Iris pigment epithelial cell (primary cell): ENCODE measurements at places on chromosomes 5 and 9.

- no peak for DNase-seq
Observed at GRCh38 chr5:76406673-76407072, 3.6 kb downstream of the IQGAP2 start.

DNA sequence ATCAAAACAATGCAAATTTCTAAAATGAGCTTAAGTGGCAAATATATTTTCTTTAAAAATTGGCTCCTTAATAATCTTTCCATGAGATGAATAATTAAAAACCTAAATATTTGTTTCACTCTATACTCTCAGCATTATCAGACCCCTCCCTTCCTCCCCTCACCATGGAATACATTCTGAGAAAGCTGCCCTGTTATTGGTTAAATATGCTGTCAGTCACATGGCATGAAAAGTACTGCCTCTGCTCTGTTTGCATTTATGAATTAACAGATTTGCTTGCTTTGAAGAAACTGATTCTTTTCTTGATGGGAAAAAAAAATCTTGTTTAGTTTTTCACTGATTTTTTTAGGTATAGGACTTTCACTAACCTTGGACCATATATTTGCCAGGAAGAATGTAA, 17.0 kb upstream of the RPS23 start:
- DNase-seq: peak; percentile 11

DNA sequence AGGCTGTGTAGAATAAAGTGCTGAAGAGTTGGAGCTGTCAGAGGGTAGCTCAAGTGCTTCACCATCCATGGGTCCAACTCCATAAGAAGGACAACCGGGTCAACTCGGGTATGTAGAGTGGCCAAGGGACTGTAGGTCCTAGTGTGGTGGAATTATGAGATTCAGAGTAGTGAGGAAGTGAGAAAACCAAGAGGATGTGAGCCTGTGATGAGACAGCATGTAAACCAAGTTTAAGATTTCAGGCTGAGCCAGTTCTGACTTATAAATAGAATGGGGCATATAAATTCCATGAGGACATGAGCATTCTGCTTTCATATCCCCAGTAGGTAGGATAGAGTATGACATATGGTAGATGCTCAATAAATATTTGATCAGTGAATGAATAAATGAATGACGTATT, 96.3 kb downstream of the CFAP95 start:
- DNase-seq: no peak

GRCh38 chr5:125336401-125336800, 590.0 kb upstream of the ZNF608 start:
- peak; percentile 42 for DNase-seq

GRCh38 chr5:6731465-6732237, 18.4 kb downstream of the TENT4A start:
- peak; percentile 42 for DNase-seq

DNA sequence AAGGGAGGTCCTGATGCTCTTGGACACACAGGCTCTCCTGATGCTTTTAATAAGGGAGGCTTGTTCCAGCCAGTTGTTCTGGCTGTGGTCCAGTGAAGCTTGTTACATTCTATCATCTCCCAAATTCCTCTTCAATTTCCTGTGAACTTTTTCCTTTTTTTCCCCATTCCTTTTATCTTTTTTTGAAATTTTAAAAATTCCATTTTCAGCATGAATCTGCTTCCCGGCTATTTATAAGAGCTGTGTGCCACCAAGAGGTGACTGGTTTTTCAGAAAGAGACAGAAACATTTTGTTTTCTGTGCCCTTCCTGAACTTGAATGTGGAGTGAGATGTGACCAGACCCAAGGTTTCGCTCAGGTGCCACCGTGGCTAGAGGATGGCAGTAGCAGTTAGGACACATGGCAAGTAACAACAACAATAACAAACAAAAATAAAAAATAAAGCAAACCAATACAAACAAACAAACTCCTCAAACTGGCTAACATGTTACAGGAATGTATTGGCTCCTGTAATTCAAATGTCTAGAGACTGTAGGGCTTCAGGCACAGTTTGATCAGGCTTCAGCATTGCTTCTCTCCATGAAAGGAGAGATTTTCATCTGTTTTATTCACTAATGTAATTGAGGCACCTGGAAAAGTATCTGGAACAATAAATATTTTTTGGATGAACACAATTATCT, 121.1 kb downstream of the BOD1 start:
- DNase-seq: no peak

DNA sequence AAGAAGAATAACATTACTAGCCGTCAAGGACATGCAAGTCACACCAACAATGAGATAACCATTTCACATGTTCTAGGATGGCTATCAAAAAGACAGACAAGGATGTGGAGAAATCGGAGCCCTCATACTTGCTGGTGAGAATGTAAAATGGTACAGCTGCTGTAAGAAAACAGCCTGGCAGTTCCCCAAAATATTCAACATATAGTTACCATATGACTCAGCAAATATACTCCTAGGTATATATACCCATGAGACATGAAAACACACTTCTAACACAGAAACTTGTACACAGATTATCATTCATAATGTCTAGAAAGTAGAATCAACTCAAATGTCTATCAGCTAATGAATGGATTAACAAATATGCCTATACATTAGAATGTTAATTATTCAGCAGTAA, 105.4 kb upstream of the PCAT7 start:
- DNase-seq: no peak

DNA sequence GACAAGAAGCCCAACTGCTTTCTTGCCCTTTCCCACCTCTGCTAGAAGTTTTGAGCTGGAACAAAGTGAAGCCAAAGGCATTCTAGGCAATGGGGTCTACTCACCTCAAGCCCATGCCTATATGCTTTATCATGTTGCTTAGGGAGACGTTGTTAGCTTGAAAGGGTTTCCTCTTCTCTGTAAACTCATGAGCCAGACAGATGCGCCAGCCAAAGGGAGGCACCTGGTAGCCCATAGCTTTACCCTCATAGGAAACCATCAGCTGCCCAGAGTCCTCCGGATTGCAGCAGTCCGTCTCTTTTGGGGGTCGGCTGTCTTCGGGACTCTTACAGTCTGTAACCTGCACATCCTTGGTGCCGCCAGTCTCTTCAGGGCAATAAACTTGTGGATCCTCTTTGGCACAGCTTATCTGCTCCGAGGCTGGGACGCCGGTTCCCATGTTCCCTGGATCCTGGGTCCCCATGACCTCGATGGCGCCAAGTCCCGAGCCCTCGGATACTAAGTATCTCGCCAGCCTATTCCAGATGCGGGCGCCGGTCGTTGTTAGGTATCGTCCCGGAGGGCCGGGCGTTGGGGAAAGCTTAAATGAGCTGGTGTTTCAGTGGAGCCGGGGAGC, 678 bp downstream of the GBA2 start:
- DNase-seq: no peak

GRCh38 chr5:61407706-61408270, 75.7 kb downstream of the ZSWIM6 start:
- DNase-seq: peak; percentile 22

DNA sequence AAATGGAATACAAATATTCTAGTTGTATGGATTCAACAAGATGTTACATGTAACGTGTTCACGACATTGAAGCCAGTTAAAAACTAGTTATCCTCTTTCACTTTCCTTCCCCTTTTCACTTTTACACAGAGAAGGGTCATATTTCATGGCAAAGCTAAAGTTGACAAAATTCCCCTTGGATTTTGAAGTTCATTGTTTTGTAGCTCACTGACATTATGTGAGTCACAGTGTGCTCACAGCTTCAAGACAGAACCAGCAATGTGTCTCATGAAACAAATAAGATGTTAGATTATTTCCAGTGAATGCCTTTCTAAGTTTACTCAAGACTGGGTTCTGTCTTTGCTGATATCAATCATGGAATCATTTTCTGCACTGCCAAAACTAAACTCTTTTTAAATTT, 535.5 kb upstream of the GRIN3A start:
- DNase-seq: peak; percentile 25

GRCh38 chr5:158084292-158084691, 225.3 kb upstream of the CLINT1 start:
- no peak for DNase-seq

DNA sequence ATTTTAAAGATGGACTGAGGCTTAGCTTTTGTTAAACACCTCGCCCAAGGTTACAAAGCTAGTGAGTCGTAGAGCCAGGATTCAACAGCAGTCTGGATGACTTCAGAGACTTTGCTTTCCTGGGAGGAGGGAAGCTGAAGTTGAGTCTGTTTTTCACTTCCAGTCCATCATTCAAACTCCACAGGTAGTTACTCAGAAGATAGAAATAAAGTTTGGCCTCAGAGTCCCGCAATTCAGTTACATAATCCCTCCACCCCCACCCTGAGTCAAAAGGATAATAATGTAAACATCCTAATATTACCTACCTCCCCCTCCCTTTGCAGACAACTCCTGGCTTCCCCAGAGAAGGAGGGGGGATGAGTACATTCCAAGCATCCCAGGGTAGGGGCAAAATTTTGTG, 8.1 kb downstream of the HBEGF start:
- peak; percentile 29 for DNase-seq

GRCh38 chr9:130026583-130027340, 16.2 kb downstream of the FNBP1 start:
- no peak for DNase-seq

GRCh38 chr5:91373006-91373405, 10.1 kb downstream of the ARRDC3 start:
- no peak for DNase-seq

DNA sequence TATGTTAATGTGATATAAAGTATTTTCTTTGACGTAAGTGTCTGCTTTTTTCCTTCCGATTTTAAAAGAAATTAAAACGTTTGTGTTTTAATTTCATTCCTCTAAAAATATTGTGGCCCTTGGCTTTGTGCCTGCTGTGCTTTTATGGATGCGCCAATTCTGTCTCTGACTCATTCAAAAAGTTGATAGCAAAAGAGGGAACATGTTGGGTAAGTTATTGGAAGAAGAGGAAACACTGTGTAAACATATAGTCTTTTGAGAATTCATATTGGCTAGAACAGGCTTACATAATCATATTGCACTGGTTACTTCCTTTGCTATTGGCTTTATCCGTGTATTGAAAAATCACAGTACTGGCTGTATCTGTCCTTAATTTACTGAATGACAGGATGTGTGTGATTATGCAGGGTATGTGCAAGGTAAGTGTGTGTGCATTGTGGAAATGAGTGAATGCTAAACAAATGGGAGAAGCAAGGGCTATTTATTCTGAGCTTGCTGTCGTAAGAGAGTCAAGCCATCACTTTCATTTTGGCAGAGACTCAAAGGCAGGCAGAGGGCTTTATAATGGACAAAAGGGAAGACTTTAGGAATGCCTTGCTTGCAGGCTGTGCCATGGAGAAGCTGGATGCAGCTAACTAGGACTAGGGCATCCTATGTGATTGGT, 67.8 kb downstream of the SGCD start:
- DNase-seq: peak; percentile 31

GRCh38 chr9:31608416-31608815, 776.0 kb upstream of the ACO1 start:
- DNase-seq: peak; percentile 66

DNA sequence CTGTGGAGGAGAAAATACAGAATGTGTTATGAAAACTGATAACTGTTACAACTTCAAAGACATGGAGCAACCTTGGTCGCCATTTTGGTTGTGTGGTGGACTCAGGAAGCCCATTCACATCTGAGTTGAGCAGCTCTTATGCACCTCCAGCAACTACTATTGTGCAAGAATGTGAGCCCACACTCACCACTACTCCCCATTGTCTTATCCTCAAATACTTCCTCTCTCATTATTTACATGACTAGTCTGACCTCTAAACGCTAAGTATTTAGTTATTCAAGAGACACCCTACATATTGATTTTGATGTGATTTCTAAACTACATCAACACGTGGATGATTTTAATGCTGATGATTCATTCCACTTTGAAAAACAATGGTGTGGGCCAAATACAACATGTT, 516.6 kb upstream of the CLINT1 start:
- DNase-seq: peak; percentile 35

DNA sequence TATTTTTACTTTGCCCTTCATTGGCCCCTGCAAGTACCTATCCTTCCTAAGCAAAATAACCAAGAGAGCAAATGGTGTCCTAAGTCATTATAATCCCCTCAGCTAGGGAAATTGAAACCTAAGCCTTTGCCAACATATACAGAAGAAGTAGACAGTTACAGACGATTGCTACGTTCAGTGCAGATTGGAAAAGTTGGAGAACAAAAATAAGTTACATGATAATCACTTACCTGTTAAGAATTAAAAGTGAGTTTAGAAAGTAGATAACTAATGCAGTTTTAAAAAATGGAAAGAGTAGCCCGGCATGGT, 244.8 kb downstream of the MPDZ start:
- DNase-seq: no peak

GRCh38 chr9:2465921-2466460, 155.6 kb upstream of the VLDLR start:
- DNase-seq: peak; percentile 67

DNA sequence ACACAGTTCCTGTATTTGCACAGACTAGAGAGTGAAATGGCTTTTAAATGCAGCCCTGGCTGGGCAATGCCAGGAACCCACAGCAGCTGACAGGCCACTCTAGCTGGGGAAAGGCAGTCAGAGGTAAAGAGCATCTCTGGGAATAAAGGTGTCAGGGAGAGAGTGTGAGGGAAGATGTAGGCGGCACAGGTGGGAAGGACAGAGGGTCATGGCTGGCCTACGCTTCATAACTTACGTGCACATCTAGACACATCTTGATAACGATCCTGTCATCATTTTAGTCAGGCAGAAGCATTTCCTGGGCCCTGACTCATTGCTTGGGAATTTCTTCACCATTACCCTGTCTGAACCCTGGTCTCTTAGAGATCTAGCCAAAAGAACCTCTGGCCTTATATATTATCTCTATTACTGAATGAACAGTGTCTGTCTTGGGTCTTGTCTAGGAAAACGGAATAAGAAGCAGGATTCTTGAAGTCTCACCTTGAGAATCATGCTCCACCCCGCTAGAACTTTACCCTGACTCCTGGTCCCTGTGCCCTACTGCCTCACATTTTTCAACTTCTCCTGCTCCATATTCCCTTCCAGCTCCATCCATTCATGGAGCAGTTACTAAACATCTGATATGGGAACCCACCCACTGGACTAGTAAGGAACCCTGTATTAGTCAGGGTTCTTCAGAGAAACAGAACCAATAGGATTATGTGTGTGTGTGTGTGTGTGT, 106.4 kb upstream of the ELL2 start:
- DNase-seq: peak; percentile 96

DNA sequence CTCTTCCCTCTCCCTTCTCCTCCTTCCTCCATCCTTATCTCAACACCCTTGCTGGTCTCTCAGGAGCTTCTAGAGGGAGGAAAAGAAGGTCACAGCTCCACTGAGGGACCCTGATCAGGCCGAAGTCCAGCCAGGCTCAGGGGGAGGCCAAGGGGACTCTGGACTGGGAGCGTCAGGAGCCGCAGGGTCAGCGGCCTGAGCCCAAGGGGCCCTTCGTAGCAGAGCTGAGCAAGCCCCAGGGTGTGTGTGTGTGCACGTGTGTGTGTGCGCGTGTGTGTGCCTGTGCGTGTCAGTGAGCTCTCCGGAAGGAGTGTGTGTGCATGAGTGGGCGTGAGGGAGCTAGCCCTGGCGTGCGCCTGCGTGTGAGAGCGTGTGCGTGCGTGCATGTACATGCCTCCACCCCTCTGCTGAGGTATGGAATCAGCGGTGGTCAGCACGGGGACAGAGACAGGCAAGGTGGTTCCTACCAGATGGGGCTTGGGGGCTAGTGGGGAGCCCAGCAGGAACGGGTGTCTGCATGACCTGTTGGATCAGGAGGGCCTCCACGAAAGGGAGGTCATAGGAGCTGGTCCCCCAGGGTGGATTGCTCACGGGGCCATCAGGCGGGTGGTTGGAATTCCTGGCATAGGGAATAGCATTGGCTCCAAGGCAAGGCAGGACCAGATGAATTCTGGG, 10.0 kb upstream of the AGPAT2 start:
- DNase-seq: no peak

- DNase-seq: no peak
Observed at GRCh38 chr9:29669613-29670012, 2096.3 kb upstream of the C9orf72 start.
